ENCODE measurements at places on chromosomes 13 and 19.
A peak's percentile ranks its signal among the peaks of the same experiment; 100 is the strongest.

GRCh38 chr13:32234914-32235313, 80.2 kb downstream of the ZAR1L start:
- H3K4me3 ChIP-seq, result no peak overlapping the region
- no peak overlapping the region for H3K27ac ChIP-seq
- DNase-seq, result no peak
- no peaks in the 10 kb centered on the region for H3K4me1 ChIP-seq
- H3K27me3 ChIP-seq, result no peaks in the 10 kb centered on the region

DNA sequence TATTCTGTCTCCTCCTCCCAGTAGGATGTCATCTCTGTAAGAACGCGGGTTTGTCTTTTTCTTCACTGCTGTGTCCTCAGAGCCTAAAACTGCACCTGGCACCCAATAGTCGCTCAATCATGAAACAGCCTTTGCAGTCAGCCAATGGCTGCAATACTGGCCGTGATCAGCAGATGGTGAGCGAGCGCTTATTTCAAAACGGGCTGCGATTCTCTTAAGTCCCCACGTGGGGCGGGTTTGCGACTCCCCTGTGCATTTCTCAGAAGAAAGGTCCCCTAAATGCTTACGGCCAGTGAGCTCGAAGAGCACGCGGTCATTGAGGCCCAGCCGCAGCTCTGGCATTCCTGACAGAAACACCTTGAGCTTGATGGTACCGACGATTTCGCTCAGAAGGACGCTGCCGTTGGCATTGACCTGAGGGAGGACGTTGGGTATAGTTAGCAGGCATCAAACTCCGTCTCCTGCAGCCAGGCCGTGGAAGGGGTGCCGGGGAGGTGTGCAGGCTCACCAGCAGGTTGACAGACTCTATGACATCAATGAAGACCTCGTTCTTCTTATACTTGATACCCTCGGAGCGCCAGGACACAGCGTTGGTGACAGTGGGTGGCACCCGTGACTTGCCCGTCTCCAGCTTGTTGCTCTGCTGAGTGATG, 6.0 kb downstream of the AP1M2 start:
- no peak overlapping the region for H3K4me3 ChIP-seq
- DNase-seq, result peak; percentile 71
- no peaks in the 10 kb centered on the region for H3K27me3 ChIP-seq

GRCh38 chr19:38506723-38507550, 73.4 kb downstream of the RYR1 start:
- H3K36me3 ChIP-seq, result no peaks in the 10 kb centered on the region
- H3K27ac ChIP-seq, result no peak overlapping the region
- H3K4me3 ChIP-seq, result no peak overlapping the region
- H3K4me1 ChIP-seq, result no peaks in the 10 kb centered on the region
- no peaks in the 10 kb centered on the region for H3K27me3 ChIP-seq
- DNase-seq, result no peak

DNA sequence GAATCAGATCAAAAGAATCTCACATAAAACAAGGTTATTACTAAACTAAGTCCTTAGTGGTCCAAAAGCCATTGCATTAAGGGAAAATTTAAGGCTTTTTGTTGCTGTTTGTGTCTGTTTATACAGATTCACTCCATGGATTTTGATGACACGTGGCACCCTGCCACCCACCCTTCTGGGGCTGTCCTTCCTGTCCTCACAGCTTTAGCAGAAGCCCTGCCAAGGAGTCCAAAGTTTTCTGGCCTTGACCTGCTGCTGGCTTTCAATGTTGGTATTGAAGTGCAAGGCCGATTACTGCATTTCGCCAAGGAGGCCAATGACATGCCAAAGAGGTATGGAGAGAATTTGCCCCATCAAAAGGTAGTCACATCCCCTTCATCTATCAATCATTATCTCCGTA, 6.9 kb downstream of the ACOD1 start:
- peaks cover 2% of the 10 kb centered on the region for H3K27me3 ChIP-seq
- H3K4me1 ChIP-seq, result no peaks in the 10 kb centered on the region
- H3K36me3 ChIP-seq, result no peaks in the 10 kb centered on the region

- no peaks in the 10 kb centered on the region for H3K4me1 ChIP-seq
- H3K27ac ChIP-seq, result no peak overlapping the region
- H3K36me3 ChIP-seq, result no peaks in the 10 kb centered on the region
- DNase-seq, result no peak
- H3K27me3 ChIP-seq, result no peaks in the 10 kb centered on the region
- no peak overlapping the region for H3K4me3 ChIP-seq
Measured at GRCh38 chr19:29400917-29401711, 124.7 kb upstream of the VSTM2B start.

DNA sequence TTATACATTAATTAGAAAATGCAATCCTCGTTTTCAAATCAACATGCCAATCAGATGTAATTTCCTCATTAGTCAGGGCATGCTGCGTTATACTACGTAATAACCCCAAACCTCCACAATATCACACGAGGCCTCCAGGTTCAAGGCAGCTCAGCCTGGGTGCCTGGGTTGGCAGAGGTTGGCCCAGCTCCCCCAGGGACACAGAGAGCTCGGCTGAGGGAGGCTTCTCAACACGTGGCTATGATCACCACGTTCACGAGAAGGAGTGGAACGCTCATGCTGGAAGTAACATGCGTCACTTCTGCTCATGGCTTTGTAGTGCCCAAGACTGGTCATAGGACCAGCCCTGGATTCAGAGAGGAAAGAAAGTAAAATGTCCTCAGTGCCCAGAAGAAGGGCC, 144.9 kb upstream of the SOX1 start:
- H3K4me1 ChIP-seq, result no peaks in the 10 kb centered on the region
- DNase-seq, result no peak
- no peak overlapping the region for H3K27ac ChIP-seq
- no peak overlapping the region for H3K4me3 ChIP-seq
- no peaks in the 10 kb centered on the region for H3K36me3 ChIP-seq
- no peaks in the 10 kb centered on the region for H3K27me3 ChIP-seq

DNA sequence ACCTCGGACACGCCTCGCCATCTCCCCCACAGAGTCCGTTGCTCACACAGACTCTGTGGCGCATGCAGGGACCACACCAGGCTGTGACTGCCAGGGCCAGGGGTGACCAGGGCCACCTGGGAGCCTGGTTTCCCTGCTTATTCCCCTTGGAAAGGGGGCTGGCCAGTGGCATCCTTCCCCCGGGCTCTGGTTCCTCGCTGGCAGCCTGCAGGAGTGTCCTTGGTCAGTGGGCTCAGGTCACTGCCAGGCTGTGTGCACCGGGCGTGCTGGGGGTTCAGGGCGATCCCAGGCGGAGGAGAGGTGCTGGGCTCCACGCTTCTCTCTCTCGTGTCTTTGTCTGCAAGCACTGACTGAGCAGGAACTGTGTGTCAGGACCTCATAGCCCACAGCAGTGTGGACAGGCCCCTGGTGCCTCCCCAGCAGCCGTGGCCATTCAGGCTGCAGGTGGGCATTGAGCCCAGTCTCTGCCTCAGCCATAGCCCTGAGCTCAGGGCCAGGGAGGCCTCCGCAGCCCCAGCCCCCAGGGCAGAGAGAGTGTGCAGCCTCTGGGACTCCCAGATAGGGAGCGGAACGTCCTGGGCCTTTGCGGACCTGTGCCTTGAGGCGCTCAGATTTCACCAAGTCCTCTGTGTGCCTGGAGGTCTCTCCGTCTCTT, 6.5 kb downstream of the PIAS4 start:
- no peaks in the 10 kb centered on the region for H3K27me3 ChIP-seq
- H3K4me3 ChIP-seq, result no peak overlapping the region
- no peaks in the 10 kb centered on the region for H3K4me1 ChIP-seq
- no peaks in the 10 kb centered on the region for H3K36me3 ChIP-seq
